ENCODE measurements at places on chromosomes 3 and 15. TPM values are rescaled to one million over a fixed set of nuclear protein-coding genes. Genes with fewer than 3 reads are reported as not detected.

OIP5 gene
- total RNA-seq: not detected

RASGRP1 gene
- 0.22 TPM for total RNA-seq

ACSBG1 gene
- total RNA-seq: not detected

GPR156 gene
- total RNA-seq: 0.22 TPM

DUOX1 gene
- 1.5 TPM for total RNA-seq

NLGN1 gene
- 21.6 TPM for total RNA-seq

ANKRD63 gene
- total RNA-seq: not detected

ARGFX gene
- not detected for total RNA-seq

C3orf20 gene
- not detected for total RNA-seq

CIP2A gene
- total RNA-seq: 2.7 TPM

TLR9 gene
- not detected for total RNA-seq

ACTR8 gene
- total RNA-seq: 28.8 TPM

EPHB3 gene
- total RNA-seq: 4.8 TPM

CELSR3 gene
- 1.5 TPM for total RNA-seq

CP gene
- 18.9 TPM for total RNA-seq

PPIB gene
- total RNA-seq: 235 TPM

GOLGA6L9 gene
- total RNA-seq: 3.1 TPM

NANOGP8 gene
- 1.2 TPM for total RNA-seq

ISG20 gene
- total RNA-seq: 34.5 TPM

GOLGA8G gene
- total RNA-seq: not detected

P2RY12 gene
- 8.4 TPM for total RNA-seq

GNAT1 gene
- total RNA-seq: not detected

CACNA2D2 gene
- total RNA-seq: 1.5 TPM

OR5K2 gene
- not detected for total RNA-seq

BFSP2 gene
- total RNA-seq: not detected

CEP152 gene
- 12.5 TPM for total RNA-seq

FSIP1 gene
- 0.20 TPM for total RNA-seq

MLH1 gene
- total RNA-seq: 44.7 TPM

KBTBD13 gene
- total RNA-seq: not detected

NRROS gene
- 11.3 TPM for total RNA-seq

CHST13 gene
- total RNA-seq: 1.1 TPM

TMEM158 gene
- not detected for total RNA-seq
